NCI-H69 (cell line): ENCODE measurements at places on chromosomes 3 and 15.

- DNase-seq, result no peak
Observed at GRCh38 chr15:68781217-68781616, 39.5 kb downstream of the ANP32A start.

DNA sequence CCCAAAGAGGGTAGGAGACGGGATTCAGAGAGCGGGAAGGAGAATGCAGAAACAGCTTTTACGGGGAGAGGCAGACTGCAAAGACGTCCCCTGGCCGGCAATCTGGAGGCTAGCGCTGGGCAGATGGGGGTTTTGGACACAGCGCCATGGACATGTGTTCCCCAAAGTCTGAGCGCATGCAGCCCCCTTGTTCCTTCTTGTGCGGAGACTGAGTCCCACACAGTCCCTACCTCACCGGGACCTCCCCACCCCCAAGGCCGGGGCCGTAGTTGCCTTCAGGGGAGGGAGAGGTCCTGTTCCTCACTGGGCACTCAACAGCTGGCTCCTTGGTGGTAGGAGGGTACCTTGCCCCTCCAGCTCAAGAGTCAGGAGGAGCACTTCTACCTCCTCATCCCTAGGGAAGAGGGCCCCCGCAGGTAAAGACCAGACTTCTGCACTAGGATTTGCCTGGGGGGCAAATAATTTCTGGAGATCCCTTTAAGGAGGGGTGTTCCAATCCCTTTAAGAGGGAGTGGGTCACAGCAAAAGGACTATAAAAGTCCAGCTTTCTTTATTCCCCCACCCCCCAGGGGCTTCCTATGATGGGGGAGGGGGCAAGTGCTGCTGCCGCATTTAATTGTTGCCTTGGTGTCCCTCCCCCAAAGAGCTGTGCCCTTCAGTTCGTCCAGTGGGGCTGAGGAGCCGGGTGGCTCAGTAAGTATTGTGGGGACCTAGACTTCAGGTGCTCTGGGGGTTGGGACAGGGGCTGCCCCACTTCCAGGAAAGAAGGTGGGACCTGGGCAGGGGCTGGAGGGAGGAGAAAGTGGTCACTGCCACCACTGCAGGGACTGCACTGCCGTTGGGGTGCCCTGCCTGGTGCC lies 3.6 kb upstream of the BAHD1 start:
- peak; percentile 49 for DNase-seq

DNA sequence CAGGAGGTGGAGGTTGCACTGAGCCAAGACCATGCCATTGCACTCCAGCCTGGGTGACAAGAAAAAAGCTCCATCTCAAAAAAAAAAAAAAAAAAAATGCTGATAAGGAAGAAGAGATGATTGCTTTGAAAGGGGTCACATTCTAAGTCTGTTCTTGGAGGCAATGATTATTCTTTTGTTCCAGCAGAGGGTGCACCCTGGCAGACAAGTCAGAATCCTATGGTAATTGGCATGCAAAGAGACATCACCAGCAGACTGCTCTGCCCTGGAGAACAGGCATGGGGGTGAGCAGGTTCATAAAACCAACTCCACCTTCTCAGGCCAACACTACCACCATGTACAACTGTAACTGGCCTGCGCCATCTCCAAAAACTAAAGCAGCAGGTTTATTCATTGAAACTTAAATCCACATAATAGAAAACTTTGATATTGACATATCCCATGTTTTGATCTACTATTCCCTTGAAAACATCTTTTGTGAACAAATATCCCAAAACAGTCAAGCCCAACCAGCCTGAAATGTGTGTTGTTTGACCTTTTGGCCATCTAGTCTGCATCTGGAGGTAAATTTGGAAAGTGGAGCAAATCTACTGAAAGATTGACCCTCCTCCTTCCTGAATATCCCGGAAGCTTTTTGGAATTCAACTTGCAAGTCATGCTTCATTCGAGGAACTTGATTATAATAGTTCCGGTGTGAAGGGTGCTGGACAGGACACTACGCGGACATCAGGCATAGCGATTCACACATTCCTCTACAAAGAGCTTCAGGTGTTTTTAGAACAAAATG lies 100.3 kb downstream of the MECOM start:
- peak; percentile 63 for DNase-seq

GRCh38 chr3:159480046-159480445 lies 508.6 kb upstream of the IL12A start:
- no peak for DNase-seq

GRCh38 chr3:16415911-16416476 lies 97.5 kb downstream of the RFTN1 start:
- DNase-seq, result no peak

GRCh38 chr15:58704155-58704865 lies 45.2 kb downstream of the ADAM10 start:
- no peak for DNase-seq

DNA sequence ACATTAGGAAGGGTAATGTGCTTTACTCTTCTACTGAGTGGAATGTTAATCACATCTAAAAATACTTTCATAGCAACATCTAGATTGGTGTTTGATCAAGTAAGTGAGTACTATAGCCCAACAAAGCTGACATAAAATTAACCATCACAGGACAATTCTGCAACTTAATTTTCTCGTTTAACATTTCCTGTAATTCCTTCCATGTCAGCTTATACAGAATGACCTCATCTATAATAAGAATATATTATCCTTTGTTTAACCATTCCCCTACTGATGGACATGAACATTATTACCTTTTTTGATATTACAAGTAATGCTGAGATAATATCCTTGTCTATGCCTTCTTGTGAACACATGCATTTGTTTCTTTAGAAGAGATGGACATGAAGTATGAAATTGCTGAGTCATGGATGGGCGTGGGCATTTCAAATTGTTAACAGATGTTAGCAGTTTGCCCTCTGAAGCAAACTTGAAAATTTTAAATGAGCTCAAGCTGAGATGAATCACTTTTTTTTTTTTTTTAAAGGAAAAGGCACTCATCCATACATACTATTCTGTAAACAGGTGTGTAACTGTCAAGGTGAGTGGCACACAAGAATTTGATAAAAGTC lies 85.1 kb downstream of the OXNAD1 start:
- DNase-seq, result peak; percentile 73
